ENCODE measurements at places on chromosomes 12 and 14.

DNA sequence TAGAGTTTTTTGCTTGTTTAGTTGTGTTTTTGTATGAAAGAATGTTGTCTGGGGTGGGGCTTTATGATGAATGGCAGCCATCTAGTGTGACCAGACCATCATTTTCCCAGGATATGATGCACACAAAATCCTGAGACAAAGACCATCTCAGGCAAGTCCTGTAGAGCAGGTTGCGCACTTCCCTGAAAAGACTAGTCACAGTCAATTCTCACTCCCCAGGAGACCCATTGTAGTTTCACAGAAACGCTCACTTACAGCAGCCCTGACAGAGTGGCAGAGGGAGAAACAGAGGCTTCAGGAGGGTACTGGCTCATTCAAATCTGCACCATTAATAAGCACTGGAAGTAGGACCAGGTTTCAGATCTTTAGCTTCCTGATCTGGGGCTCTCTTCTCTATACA lies 183.2 kb downstream of the TMEM117 start:
- DNase-seq: no peak

DNA sequence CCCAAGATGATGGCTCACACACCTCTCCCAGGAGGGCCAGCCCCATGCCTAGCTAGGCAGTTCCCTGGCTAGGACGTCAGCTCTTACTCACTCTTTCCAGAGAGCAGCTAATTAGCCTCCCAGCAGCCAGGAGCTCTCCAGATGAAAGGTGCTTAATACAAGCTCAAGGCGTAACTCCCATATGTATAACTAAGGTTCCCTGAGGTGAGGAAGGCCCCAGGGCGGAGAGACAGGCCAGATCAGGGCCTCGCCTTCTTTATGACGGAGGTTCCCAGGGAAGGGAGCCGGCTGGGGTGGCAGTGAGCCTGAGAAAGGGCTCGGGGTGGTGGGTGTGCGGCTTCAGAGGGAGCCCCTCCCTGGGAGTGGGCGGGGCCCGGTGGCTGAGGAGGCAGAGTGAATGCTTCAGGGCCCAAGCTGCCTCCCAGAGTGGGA lies 26.4 kb upstream of the ZFP36L1 start:
- peak; percentile 48 for DNase-seq

DNA sequence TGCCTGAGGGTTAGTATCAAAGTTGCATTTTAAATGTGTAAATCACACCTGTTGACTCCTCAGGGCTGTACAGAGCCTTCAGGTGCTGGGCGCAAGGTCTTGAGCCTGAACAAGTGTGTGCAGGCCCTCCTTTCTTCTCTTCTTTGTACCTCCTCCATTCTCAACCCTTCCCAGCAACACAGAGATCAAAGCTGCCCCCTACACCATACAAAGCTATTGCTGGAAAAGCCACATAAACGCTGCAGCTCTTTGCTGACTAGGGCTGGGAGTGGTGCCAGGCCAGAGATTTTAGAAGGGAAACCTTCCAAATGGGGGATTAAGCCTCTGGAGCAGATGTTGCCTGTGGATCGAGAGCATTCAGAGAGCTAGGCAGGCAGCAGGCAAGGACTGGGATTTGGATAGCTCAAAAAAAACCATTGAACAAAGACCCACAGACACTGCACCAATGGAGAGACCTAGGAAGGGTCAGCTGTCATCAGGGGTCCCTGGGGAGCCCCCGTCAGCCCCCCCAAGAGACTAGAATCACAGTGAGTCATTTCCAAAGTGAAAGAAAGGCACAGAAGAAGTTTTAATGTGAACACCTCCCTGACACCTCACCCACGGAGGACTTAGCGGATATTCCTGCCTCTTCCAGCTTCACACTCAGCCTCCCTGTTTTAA lies 18.2 kb upstream of the SUSD6 start:
- DNase-seq: no peak

DNA sequence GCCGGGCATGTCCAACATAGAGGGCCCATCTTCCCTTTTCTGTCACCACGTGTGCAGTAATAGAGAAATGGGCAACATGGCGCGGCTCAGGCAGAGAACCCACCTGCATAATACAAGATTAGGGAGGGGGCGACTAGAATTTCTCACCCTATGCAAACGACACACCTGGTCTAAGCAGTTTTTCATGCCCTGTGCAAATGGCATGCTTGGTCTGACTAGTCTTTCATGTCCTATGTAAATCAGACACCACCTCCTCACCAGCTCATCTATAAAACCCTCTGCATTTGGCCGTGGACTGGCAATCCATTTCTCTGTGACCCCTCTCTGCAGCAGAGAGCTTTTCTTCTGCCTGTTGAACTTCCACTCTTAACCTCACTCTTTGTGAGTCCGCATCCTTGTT lies 180.2 kb upstream of the PZP start:
- no peak for DNase-seq

- DNase-seq: no peak
These were observed 542.0 kb downstream of the SNAPC1 start for GRCh38 chr14:62304257-62304656.
